Stimulated activated CD4-positive, alpha-beta T cell treated with anti-CD3 and anti-CD28 coated beads, Interleukin-4, amount 100 ng/mL, for 24 hours (primary cell): ENCODE measurements at places on chromosomes 2 and 18.

- DNase-seq: no peak
Observed at GRCh38 chr2:23510471-23510870, 125.5 kb downstream of the KLHL29 start.

GRCh38 chr18:61827591-61827990 is 65.2 kb downstream of the RNF152 start:
- DNase-seq: no peak

DNA sequence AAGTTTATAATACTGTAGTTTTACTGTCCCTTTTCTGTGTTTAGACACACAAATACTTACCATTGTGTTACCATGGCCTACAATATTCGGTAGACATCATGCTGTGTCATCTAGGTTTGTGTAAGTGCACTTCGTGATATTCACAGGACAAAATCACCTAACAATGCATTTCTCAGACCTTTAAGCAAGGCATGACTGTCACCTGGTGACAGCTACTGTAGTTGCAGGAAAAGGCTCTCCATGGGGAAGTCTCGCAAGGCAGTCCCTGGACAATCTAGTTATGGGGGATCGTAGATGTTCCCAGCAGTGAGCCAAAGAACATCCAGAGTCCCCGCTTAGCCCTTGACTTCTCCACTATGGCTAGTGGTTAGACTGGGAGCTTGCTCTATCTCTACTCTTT is 73.1 kb downstream of the EIF2AK3 start:
- DNase-seq: no peak

DNA sequence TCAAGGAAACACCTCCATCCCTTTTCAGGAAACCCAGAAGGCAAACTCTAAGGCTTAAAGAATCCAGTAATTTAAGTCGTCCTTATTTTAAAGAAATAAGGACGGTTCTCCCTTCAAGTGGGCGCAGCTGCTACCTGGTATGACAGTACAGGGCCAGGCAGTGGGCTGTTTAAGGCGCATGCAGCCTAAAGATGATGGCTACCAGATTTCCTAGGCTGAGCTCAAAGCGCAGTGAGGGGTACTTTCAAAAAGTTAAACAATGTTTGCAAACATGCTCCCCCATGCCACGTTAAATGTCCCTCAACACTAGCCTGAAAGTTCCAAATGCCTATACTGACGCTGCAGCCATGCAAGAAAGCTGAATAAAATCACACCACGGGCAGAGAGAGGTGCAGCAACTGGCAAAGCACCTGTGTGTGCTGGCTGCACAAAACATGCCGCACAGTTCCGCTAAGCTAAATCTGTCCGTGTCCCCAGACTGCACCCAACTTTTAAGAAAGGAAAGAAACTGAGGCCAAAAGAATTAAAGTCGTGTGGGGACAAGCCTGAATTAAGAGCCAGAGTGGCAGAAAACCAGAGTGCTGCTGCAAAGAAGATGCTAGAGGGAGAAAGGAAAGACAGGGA is 583 bp downstream of the HIBCH start:
- DNase-seq: peak; percentile 8

GRCh38 chr18:63292831-63293683 is 26.5 kb downstream of the BCL2 start:
- peak; percentile 17 for DNase-seq

GRCh38 chr2:234377761-234378391 is 119.0 kb downstream of the ARL4C start:
- DNase-seq: no peak

DNA sequence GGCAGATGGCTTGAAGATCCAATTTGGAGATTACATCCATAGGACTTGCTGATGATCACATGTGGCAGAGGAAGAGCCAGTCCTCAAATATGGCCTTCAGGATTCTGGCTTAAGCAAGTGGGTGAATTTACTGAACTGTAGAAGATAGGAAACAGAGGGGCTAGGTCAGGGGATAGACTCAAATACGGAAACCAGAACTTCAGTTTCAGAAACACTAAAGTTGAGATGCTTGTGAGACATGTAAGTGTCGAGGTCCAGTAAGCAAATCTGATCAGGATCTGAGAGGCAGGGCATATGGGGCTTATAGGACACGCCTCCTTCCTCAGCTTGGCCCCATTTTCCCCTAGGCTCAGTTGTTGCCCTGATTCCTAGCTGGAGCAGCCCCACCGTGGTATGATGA is 107.7 kb downstream of the LBH start:
- DNase-seq: no peak

- DNase-seq: peak; percentile 41
Observed at GRCh38 chr18:70489986-70490933, 201.4 kb downstream of the SOCS6 start.

- DNase-seq: no peak
Observed at GRCh38 chr2:221437056-221437455, 135.0 kb downstream of the EPHA4 start.

DNA sequence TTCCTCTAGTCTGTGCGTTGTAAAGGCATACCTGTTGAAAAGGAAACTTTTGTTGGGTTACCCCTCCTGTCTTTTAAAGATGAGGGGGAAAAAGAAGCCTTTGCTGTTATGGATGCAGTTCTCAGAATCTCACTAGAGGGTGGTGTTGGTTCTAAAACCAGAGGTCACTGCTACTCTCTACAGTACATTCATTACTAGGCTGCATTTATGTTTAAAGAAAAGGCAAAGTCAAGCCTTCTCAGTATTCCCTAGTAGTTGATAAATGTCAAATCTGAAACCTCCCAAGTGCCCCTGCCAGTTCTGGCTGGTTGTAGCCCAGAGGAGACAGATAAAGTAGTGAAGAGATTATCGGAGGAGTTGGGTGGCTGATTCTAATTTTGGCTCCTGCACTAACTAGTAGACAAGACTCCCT is 1.4 kb upstream of the PLCL1 start:
- DNase-seq: peak; percentile 33

GRCh38 chr18:3726238-3726951 is 276.4 kb downstream of the TGIF1 start:
- no peak for DNase-seq

- DNase-seq: no peak
Observed at GRCh38 chr2:239222312-239222660, 178.5 kb downstream of the HDAC4 start.

DNA sequence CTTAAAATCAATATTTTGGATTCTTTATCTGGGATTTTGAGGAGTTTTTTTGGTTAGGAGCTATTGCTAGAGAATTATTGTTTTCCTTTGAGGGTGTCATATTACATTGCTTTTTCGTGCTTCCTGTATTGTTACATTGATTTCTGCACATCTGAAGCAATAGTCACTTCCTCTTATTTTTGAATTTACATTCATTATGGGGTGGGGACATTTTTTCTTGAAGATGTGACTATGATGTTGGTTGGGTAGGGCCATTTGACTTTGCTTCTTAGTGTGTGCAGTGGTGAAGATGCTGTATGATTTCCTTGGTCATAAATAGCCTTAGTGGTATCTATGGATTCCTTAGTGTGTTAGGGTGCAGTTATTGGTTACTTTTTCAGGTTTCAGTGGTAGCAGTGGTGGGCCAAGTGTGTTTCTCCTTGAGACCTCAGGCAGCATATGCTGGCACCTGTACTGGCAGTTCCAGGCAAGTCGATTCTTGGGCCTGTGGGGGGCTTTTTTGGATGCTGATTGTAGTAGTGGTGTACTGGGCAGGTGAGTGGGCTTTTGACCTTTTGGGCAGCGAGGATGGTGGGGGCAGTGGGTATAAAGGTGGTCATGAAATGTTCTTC is 61.8 kb downstream of the ARHGAP25 start:
- no peak for DNase-seq

GRCh38 chr2:165248238-165248637 is 9.0 kb downstream of the SCN2A start:
- DNase-seq: no peak

GRCh38 chr2:149112713-149113112 is 74.2 kb downstream of the LYPD6B start:
- no peak for DNase-seq

- DNase-seq: peak; percentile 78
Observed at GRCh38 chr2:234292205-234292961, 204.5 kb downstream of the ARL4C start.

- no peak for DNase-seq
Observed at GRCh38 chr2:241964133-241964532, 94.6 kb downstream of the RTP5 start.

DNA sequence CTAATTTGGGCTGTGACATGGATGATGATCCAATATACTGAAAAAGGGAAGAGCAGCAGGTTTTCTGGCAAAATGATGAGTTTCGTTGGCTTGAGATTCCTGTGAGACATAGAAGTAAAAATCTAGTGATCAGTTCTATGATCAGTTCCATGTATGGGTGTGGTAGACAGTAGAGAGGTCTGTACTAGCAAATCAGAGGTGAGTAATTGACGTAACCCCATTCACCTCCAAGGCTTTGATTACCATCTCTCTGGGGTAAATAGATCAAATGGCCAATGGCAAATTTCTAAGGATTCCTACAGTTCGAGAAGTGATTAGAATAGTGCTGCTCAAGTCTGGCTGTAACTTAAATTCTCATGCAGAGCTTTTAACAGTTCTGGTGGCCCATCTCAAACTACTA is 6.4 kb downstream of the ITGA4 start:
- no peak for DNase-seq

DNA sequence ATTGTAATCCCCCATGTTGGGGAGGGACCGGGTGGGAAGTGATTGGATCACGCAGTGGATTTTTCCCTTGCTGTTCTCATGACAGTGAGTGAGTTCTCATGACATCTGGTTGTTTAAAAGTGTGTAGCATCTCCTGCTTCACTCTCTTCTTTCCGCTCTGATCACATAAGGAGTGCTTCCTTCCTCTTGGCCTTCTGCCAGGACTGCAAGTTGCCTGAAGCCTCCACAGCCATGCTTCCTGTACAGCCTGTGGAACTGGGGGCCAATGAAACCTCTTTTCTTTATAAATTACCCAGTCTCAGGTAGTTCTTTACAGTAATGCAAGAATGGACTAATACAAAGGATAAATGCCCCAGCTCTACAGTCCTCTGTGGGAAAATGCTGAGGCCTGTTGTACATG is 437.5 kb upstream of the NXPH2 start:
- DNase-seq: no peak

DNA sequence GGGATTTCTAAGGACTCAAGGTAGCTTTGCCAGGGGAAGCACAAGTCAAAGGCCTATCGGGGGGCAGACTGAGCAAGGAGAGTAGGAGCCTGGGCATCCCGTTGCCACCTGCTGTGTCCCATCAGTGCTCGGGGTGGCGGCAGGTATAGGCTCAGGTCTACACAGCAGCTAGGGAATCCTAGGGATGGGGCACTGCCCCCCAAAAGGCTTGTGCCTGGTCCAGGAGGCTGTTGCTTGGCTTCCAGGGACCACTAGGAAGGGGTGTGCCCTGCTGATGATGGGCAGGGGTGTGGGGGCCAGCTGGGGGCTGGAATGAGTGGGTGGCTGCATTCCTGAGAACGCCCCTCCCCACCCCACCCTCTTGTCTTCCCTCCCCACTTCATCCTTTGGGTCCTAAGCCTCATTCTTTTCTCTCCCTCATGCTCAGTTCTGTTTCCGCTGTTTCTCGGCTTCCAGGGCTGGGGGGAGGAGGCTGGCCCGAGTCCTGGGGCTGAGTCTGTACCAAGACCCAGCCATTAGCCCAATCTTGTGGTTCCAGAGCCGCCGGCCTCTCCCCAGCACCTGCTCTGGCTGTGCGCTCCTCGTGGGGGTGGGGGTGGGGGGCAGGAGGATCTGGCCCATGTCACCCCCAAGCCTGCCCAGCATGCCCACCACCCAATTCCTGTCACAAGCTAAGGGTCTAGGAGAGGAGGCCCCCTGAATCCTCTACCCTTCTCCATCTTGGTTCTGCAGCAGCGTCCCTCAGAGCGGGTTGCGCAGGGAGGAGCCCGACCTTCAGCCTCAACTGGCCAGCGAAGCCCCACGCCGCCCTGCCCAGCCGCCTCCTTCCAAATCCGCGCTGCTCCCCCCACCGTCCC is 12.8 kb downstream of the SPEG start:
- no peak for DNase-seq

DNA sequence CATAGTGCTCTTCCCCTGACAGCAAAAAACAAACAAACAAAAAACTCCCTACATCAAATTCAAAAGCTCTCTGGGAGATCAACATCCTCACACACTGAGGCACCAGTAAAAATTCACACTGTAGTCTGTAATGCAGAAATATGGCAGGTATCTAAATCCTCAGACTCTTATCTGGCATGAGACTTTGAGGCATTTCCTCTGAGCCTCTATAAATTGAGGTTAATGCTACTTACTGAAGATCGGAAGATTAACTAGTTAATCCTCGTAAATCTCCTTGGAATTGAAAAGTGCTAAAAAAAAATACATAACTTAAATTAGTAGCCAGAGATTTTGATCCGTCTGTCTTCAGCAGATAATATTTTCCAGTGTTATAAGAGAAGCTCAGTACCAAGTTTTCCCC is 65.0 kb downstream of the AP1S3 start:
- no peak for DNase-seq

DNA sequence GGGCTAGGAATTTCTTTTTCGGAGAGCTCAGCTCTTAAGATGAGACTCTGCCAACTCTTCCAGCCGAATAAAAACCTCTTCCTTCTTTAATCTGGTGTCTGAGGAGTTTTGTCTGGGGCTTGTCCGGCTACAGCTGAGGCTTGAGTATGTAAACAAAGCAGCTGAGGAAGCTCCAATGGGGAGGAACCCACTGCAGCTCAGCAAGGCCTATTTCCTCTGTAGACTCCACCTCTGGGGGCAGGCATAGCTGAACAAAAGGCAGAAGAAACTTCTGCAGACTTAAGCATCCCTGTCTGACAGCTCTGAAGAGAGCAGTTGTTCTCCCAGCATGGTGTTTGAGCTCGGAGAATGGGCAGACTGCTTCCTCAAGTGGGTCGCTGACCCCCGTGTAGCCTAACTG is 838.7 kb downstream of the CCDC85A start:
- DNase-seq: no peak

DNA sequence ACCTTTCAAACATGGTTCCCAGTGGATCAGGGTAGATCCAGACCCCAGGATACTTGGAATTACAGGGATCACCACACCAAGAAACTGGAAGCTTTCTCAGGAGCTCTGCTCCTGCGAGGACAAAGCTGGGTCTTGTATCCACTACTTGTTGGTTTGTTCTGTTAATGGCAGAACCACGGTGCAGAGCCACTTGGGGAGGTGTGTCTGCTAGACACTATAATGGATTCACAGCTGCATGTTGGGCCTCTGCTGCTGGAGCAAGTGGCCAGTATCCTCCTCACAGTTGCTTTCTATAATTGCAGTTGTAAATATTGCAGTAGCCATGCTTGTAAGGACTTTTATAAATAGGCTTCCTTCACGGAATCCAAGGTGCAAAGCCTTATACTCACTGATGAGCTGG is 12.9 kb downstream of the FOSL2 start:
- no peak for DNase-seq

DNA sequence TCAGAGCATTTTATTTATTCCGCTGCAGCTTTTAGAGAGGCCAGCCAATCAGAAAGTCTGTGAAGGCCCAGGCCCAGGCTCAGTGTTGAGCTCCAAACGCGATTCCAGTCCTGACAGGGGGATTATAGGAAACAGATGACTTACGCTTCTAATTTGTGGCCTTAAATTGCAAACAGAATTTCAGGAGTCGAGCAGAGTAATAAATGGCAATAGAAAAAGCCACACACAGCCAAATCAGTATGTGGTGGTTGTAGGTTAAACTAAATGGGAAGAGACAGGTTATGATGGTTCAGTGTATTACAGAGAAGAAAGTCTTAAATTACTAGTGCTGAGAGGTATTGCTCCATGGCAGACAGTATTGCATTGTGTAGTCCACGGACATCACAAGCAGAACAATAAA is 131.0 kb upstream of the ZEB2 start:
- DNase-seq: no peak
